ENCODE measurements at places on chromosomes 16 and 17.

- no peak for DNase-seq
Measured at GRCh38 chr17:17680477-17681186, 626 bp upstream of the RAI1 start.

DNA sequence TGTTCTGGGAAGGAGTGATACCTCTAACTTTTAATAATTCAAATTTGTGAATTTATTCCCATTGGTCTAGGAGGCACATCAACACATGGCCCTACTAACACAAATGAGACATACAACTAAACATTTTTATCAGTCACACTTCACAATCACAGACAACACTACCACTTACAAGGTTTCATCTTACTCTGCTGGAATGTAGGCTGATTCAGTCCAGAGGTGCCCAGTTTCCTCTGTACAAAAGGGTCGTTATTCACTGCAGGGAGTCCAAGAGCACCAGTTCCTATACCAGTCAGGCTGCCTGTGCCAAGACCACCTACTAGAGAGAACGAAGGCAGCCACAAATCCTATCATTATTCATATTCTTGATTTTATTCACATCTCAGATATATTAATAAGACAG, 41.4 kb downstream of the SETD6 start:
- no peak for DNase-seq

DNA sequence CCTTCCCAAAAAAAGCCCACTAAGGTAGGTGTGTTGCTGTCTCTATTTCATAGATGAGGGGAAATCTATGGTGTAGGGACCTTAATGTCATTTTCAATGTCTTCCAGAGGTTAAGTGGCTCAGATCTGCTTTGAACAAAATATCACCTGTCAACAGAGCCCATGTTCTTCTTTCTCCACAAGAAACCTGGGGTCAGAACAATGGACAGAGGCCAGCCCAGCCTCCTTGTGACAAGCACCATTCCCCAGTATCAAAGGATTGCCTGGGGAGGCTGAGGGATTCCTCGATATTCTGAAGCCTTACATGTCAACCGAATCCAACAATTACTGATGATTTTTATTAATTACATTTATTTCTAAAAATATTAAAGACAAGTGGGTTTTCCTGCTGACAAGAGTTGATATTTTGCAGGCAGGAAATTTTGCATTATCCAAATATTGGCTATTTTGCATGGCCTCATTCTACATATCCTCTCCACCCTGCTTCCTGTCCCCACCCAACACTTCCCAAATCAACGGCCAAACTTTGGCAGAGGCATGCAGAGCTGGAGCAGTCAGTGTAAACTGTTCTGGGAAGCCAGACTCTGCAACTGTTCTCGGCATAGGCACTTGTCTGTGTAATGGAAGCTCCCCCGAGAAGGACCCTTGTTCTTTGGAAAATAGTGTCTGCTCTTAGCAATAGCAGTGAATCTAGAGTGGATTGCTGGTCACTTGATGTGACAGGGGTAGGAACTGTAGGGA, 281.5 kb downstream of the HS3ST3A1 start:
- no peak for DNase-seq

- no peak for DNase-seq
Measured at GRCh38 chr17:50883850-50884438, 17.8 kb upstream of the TOB1 start.

GRCh38 chr16:924806-925205, 46.0 kb downstream of the LMF1 start:
- no peak for DNase-seq

DNA sequence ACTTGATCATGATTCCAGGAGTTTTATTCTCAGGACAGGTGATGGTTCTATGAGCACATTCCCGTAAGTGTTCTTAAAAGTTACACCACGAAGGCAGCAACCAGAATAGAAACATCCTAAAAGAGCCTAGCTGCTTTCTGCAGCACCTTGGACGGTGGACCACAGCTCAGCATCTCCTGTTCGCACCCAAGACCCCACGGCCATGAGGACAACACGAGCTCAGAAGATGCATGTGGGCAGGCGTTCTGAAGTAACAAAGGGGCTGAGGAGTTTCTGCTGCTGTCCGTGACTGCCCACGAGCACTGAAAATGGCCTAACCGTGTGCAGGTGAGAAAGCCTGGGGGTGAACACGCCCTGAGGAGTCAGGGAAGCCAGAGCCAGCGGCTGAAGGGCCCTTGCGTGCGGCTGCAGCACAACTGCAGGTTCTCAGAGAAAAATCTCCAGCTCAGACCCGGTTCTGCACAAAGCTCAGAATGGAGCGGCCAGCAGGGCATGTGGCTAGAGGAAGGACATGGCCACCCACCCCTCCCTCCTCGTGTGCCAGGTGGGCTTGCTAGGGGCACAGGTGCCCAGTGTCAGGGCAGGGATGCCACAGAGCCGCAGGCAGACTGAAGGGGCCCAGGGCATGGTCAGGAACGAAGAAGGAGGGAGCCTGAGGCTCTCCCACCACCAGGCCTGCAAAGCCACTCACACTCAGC, 10.8 kb upstream of the C16orf95 start:
- DNase-seq = no peak

Measured in left forelimb (tissue), 1 donor.